ENCODE measurements at places on chromosomes 7 and 10.

GRCh38 chr10:96501985-96502384, 11.7 kb downstream of the TLL2 start:
- no peak for DNase-seq

DNA sequence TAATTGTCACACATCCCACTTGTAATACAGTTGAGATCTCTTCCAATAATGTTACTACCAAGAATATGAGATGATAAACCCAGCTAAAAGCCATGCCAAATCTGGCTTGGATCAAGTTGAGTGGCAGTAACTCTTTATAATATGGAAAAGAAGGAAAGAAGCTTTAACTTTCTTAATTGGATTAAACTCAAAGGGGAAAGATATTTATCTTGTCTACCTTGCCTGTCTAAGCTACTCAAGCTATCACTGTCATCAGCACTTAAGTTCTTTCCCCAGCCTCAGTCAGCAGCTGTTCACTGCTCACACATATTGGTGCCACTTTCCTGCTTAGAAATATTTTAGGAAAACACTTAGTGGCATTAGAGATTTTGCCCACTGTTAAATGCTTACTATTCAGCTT, 350.7 kb downstream of the IPMK start:
- DNase-seq, result no peak

GRCh38 chr7:69399401-69399800, 198.9 kb upstream of the AUTS2 start:
- no peak for DNase-seq

DNA sequence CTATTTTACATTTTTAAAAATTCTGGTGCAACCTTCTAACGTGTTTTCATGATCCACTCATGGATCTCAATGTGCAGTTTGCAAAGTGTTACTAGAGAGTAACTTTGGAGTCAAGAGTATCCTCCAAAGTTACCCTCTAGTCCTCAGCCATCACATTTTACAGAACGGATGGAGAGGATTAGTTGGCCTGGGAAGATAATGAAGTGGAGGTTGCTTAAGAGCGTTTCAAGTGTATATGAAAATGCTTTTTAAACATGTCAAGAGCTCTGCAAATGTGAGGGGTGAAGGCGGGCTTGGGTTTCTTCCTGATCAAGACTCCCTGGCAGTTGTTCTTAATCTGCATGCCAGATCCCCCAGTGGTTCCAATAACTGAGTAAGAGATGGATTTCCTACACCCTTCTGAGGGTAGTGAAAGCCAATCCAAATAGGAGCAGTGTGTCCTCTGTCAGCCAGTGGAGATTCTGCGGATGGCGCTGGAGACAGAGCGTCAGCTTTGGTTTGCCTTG, 299.4 kb upstream of the NPVF start:
- DNase-seq, result peak; percentile 42

GRCh38 chr7:99653754-99654153, 26.0 kb downstream of the CYP3A5 start:
- no peak for DNase-seq

DNA sequence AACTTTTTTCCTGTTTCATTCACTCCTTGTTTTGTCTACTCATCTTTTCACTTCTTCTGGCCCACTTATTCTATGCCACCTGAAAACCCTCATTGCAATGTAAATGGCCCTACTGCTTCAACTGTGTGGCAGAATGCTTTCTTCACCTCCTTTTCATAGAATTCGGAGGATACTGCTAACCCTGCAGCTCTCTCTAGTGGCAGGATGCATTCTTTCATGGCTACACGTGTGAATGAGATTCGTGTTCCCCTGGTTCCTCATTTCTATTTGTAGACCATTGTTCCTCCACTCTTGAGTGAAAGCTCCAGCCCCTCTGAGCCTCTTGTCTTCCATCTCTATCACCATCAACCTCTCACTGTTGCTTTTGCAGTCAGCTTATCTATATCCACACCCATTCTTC, 20.9 kb upstream of the CYP26C1 start:
- no peak for DNase-seq

GRCh38 chr7:136783934-136784333, 84.5 kb upstream of the CHRM2 start:
- DNase-seq, result no peak

GRCh38 chr10:129766611-129767550, 197.2 kb downstream of the EBF3 start:
- DNase-seq, result no peak

All from NCI-H1092 (cell line).